Right renal cortex interstitium (tissue), 3 donors: ENCODE measurements at places on chromosomes 7 and 10. TPM values are rescaled to one million over a fixed set of nuclear protein-coding genes. Genes with fewer than 3 reads are reported as not detected.

The GBX1 gene
- 0.18 TPM for polyA plus RNA-seq

The STK31 gene
- polyA plus RNA-seq: 1.4 TPM

The SERPINE1 gene
- polyA plus RNA-seq: 1.1 TPM

The SGCE gene
- 101 TPM for polyA plus RNA-seq

The NKX2-3 gene
- polyA plus RNA-seq: not detected

The PKD2L1 gene
- 0.23 TPM for polyA plus RNA-seq

The GHRHR gene
- 0.19 TPM for polyA plus RNA-seq

The CALHM3 gene
- not detected for polyA plus RNA-seq

The CNTNAP2 gene
- 29.0 TPM for polyA plus RNA-seq

The AMPH gene
- polyA plus RNA-seq: 17.4 TPM

The CPEB3 gene
- polyA plus RNA-seq: 3.0 TPM

The SCART1 gene
- 0.98 TPM for polyA plus RNA-seq

The TMEM270 gene
- polyA plus RNA-seq: not detected

The CPED1 gene
- 42.1 TPM for polyA plus RNA-seq

The HOXA10 gene
- polyA plus RNA-seq: 130 TPM

The GDF2 gene
- not detected for polyA plus RNA-seq

The ANKRD61 gene
- polyA plus RNA-seq: 0.79 TPM
